ENCODE measurements at places on chromosomes 6 and 20.

- DNase-seq, result no peak
Observed at GRCh38 chr6:37804586-37804985, 14.9 kb upstream of the ZFAND3 start.

GRCh38 chr20:63024573-63025392 is 18.0 kb upstream of the BHLHE23 start:
- DNase-seq, result no peak

DNA sequence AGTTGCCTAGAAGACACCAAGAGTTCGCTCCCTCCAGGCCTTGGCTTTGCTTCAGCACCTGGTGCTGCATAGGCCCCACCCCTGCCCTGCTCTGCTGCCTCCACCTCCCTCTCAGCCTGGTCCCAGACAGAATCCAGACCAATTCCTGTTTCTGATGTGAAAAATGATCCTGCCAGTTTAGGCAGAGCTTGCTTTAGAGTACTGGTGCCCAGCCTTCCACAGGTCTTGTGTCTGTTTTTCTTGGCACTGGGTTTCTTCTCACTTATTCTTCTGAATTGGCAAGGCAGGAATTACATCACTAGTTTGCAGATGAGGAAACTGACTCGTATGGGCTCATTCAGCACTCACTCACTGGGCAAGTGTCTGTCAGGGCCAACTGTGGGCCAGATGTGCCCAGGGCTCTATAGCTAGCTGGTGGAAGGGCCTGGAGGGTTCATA is 53.0 kb downstream of the HLA-A start:
- no peak for DNase-seq

- no peak for DNase-seq
Observed at GRCh38 chr20:19129976-19130612, 82.3 kb upstream of the SLC24A3 start.
